ENCODE measurements at places on chromosomes 16 and 17. TPM values are rescaled to one million over a fixed set of nuclear protein-coding genes. Genes with fewer than 3 reads are reported as not detected.

- no peak for DNase-seq
Measured at GRCh38 chr16:89018282-89019158, 41.5 kb upstream of the CBFA2T3 start.

DNA sequence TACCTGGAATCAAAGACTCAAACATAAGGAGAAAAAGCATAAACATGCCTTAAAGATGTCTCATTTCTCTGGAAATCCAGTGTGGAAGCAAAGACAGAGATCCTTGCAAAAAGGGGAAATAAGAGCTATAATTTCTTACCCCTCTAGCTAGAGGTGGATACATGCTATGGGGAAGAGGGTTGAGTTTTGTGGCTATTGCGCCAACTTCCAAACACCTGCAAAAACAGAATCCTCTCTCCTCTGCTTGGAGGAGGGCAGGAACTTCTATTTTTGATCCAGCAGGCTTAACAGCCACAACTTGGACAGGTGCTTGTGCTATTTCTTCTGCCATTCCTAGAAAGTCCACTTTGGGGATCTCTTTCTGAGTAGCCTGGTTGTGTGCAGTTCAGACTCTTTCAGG lies 21.5 kb upstream of the NUDT7 start:
- no peak for DNase-seq

GRCh38 chr17:4152471-4152870 lies 9.5 kb downstream of the CYB5D2 start:
- no peak for DNase-seq

Gene SLC16A11
- 0.22 TPM for total RNA-seq

Data from colonic mucosa (tissue), 4 donors.